ENCODE measurements at places on chromosomes 4 and X.

GRCh38 chrX:94045724-94046123 lies 371.7 kb downstream of the FAM133A start:
- no peak for DNase-seq

- no peak for DNase-seq
Observed at GRCh38 chr4:101141855-101142254, 205.5 kb downstream of the PPP3CA start.

DNA sequence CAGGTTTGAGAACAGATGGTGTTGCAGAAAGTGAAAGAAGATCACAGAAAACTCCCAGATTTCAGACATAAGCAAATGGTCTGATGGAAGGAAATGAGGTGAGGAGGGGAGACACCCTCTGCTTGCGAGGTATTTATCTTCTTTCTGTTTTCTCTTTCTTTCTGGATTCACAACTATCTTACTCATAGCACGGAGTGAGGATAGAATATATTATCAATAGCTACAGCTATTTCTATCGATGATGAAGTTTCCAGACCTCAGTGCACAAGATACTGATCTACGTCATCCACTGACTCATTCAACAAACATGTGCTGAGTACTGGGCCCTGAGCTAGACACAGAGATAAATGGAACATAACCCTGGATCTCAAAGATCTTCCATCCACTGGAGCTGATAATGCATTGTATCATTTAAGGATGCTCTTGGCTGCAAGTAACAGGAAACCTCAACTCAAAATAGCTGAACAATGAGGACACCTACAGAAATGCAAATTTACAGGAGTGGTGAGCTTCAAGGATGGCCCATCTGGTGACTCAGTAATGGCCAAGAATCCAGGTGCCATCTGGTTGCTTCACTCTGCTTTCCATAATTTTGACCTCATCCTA lies 21.2 kb downstream of the SLC2A9 start:
- DNase-seq: no peak

GRCh38 chr4:25310066-25310802 lies 2.3 kb upstream of the ZCCHC4 start:
- no peak for DNase-seq

- DNase-seq: no peak
Observed at GRCh38 chr4:38730493-38730829, 52.3 kb downstream of the TLR10 start.

DNA sequence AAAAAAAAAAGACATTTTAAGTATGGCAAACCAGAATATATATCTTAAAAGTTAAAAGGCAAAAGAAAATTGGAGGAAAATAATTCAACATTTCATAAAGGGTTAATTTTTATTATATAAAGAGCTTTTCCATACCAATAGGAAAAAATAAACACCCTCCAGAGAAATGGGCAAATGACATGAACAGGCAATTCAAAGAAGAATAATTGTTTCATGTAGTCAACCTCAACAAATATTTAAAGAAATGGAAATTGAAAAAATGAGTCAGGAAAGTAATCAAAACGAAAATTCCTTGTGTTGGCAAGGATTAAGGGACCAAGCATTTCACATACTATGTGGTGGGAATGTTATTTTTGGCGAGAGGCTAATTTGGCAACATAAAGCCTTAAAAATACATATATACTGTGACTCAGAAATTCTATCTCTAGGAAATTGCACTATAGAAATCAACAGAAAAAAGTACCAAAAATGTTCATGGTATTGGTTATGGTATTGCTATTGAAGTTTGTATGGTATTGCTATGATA lies 87.6 kb downstream of the HAUS3 start:
- DNase-seq: no peak

GRCh38 chr4:102696758-102697157 lies 64.0 kb downstream of the MANBA start:
- no peak for DNase-seq

DNA sequence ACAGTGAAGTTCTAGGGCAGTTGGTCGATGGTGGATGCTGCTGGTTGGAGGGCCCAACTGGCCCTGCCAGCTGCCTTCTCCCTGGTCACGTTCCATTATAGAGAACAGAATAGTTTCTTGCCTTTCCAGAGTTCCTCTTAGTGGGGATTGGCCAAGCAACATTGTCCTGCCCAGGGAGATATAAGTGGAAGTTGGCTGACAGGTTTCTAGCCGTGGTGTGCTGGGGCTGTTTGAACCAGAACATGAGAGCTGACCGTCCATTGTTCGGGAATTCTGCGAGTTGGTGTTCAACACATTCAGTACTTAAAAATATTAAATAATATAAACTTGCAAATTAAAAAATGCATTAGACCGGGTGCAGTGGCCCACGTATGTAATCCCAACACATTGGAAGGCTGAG lies 3.5 kb upstream of the AFAP1 start:
- no peak for DNase-seq
